Kidney (tissue), 22 donors: ENCODE measurements at places on chromosomes 7 and 10. TPM values are rescaled to one million over a fixed set of nuclear protein-coding genes. Genes with fewer than 3 reads are reported as not detected.

DNA sequence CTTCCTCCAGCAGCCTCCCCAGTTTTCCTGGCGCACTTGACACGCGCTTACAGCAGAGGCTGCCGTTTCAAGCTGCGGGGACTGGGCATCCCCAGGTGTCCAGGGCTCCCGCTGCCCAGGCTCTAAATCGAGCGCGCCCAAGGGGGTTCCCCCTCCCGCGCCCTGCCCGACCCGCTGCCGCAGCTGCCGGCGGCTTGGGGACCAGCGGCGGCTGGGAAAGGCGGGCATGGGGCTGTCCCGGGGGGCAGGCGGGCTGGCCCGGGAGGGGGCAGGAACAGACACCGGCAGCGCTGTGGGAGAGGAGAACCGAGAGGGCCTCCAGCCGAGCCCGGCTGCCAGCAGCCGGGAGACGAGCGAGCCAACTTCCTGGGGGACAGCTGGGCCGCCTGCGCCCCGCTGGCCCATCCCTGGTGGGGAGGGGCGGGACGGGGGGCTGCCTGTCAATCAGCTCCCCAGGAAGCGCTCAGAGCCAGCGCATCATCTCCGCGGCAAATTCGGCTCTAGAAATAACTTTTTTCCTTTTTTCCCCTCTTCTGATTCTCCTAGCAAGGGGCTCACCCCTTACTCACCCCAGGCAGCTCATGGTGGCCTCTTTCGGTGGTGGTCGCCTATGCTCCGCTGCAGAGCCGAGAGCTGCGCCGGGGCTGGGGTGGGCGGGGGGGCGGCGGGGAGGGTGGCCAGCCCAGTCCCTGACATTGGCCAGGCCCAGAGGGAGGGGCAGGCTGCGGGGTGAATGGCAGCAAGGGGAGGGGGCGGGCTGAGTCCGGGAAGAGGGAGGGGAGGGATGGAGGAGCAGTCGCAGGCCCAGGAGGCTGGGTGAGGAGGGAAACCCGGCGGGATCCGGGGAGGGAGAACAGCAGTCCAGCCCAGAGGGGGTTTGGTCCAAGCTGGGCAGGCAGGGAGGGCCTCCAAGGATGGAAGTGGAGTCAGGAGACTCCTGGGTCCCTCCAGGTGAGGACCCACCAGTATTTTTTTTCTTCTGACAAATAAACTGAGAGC lies 14.7 kb downstream of the GRID2IP start:
- DNase-seq, result peak; percentile 45
- no peaks in the 10 kb centered on the region for H3K4me1 ChIP-seq
- H3K27me3 ChIP-seq, result no peaks in the 10 kb centered on the region
- no peak overlapping the region for H3K4me3 ChIP-seq
- H3K36me3 ChIP-seq, result no peaks in the 10 kb centered on the region

TRIL gene
- total RNA-seq, result 6.1 TPM

DNA sequence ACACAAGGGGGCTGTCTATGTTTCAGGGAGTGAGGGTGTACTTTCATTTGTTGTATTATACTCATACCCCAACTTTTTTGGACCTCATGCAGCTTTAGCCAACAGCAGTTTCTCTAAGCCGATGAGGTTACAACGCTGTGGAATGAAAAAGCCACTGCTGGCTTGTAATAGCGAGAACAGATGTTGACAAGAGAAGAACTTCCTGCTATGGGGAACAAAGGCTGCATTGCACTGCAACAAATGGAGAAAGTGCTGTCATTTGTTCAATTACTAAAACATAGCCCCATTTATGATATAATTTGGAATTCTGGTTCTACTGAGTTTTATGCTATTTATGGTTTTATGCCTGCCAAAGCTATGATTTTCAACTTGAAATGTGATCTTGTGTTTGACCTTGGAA lies 104.2 kb upstream of the TMEM72 start:
- H3K27ac ChIP-seq, result no peak overlapping the region
- DNase-seq, result no peak
- no peak overlapping the region for H3K4me3 ChIP-seq
- H3K4me1 ChIP-seq, result peaks cover 11% of the 10 kb centered on the region
- H3K27me3 ChIP-seq, result no peaks in the 10 kb centered on the region
- no peaks in the 10 kb centered on the region for H3K36me3 ChIP-seq

DNA sequence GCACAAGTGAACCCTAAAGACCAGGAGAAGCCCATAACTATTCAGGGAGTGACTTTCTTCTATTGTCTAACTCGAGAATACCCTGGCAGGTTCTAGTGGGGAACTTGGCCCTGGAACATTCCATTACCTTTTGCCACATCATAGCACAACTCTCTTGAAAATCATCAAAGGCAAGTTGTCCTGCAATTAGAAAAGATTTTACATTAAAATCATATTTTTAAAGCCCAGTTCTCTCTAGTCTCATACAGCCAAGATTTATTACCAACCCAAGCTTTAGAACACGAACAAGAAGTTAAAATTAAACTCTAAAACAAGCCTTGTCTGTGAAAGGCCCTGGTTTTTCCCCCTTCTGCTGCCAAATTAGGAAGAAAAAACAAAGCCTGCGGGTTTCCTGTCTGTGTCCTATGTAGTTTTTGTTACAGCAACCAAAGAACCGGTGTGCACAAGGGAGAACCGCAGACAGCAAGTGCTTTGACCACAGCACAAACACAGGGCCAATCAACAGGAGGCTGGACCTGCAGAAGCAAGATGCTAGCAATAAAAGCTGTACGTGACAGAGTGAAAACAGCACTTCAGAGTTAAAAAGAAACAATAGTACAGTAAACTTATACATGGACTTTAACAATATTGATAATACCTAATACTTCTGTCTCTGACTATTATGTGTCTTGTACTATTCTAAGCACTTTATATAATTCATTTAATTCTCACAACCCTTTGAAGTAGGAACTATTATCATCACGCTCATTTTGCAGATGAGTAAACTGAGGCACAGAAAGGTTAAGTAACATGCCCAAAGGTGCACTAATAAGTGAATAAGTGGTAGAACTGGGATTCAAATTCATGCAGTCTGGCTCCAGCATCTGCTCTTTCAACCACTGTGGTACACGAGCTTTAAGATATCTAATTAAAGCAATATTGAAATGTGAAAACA lies 65.8 kb downstream of the STK17A start:
- peaks cover 26% of the 10 kb centered on the region for H3K4me1 ChIP-seq
- H3K27me3 ChIP-seq, result no peaks in the 10 kb centered on the region
- no peak overlapping the region for H3K4me3 ChIP-seq
- peaks cover 5% of the 10 kb centered on the region for H3K36me3 ChIP-seq

DNA sequence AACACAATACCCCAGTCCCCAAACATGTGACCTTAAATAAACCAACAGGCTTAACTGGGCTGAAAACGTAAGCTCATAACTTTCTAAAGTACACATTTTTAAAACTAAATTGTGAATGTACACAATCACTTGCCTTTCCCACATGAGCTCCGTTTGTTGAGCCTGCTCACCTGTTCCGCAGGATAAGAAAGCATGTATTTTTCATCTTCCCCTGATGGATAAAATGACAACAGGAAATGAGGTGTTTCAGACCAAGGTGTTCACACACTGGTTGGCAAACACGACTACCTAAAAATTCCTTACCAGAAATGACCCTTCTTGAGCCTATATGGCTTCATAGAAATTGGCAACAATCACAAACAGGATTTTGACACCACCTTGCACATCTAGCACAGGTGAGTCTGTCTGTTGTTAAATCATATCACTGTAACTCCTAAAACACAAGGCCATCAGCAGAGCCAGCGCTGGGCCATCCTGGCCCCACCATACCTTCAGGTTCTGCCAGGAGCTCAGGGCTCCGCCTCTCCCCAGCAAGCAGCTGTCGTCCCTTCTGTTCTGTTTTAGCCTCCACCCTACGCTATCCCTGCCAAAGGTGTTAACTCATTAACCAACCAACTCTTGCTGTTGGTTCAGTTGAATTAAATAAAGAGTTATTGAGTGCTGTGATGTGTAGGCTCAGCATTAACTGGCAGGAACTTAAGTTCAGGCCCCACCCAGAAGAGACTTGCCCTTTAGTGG lies 73.6 kb upstream of the RNF32 start:
- no peaks in the 10 kb centered on the region for H3K36me3 ChIP-seq
- H3K27ac ChIP-seq, result no peak overlapping the region
- DNase-seq, result no peak
- no peaks in the 10 kb centered on the region for H3K4me1 ChIP-seq
- H3K27me3 ChIP-seq, result no peaks in the 10 kb centered on the region

GRCh38 chr7:141366091-141366621 lies 185.1 kb upstream of the AGK start:
- H3K4me3 ChIP-seq, result no peak overlapping the region
- no peaks in the 10 kb centered on the region for H3K27me3 ChIP-seq
- H3K27ac ChIP-seq, result no peak overlapping the region
- no peaks in the 10 kb centered on the region for H3K36me3 ChIP-seq

CUZD1 gene
- 0.54 TPM for total RNA-seq

GPR26 gene
- not detected for total RNA-seq

SPDYE5 gene
- total RNA-seq, result not detected

RBM20 gene
- 2.1 TPM for total RNA-seq

GRCh38 chr10:104322416-104322782 lies 15.9 kb downstream of the ITPRIP start:
- peak; percentile 70 for DNase-seq
- H3K4me1 ChIP-seq, result peaks cover 57% of the 10 kb centered on the region
- no peaks in the 10 kb centered on the region for H3K27me3 ChIP-seq
- H3K27ac ChIP-seq, result peak overlapping the region; percentile 27

- no peak for DNase-seq
- H3K27ac ChIP-seq, result no peak overlapping the region
- H3K4me1 ChIP-seq, result no peaks in the 10 kb centered on the region
- no peak overlapping the region for H3K4me3 ChIP-seq
- no peaks in the 10 kb centered on the region for H3K36me3 ChIP-seq
These were observed 4.0 kb downstream of the ITGB1 start for GRCh38 chr10:32954080-32954479.

GRCh38 chr7:38760226-38760625 lies 129.1 kb upstream of the AMPH start:
- no peaks in the 10 kb centered on the region for H3K36me3 ChIP-seq
- H3K27me3 ChIP-seq, result no peaks in the 10 kb centered on the region
- DNase-seq, result no peak
- no peaks in the 10 kb centered on the region for H3K4me1 ChIP-seq
- H3K4me3 ChIP-seq, result no peak overlapping the region
- H3K27ac ChIP-seq, result no peak overlapping the region

GRCh38 chr7:47648275-47648925 lies 66.5 kb upstream of the TNS3 start:
- no peaks in the 10 kb centered on the region for H3K36me3 ChIP-seq
- no peak overlapping the region for H3K27ac ChIP-seq
- H3K4me3 ChIP-seq, result no peak overlapping the region
- DNase-seq, result no peak

- no peaks in the 10 kb centered on the region for H3K4me1 ChIP-seq
- no peaks in the 10 kb centered on the region for H3K36me3 ChIP-seq
- no peaks in the 10 kb centered on the region for H3K27me3 ChIP-seq
- no peak for DNase-seq
- H3K27ac ChIP-seq, result no peak overlapping the region
These were observed 126.6 kb downstream of the PTPN20 start for GRCh38 chr10:47037654-47038425.

FOXI2 gene
- 1.1 TPM for total RNA-seq

- no peaks in the 10 kb centered on the region for H3K27me3 ChIP-seq
- no peaks in the 10 kb centered on the region for H3K4me1 ChIP-seq
- H3K27ac ChIP-seq, result no peak overlapping the region
- no peak for DNase-seq
- H3K4me3 ChIP-seq, result no peak overlapping the region
These were observed 531.6 kb upstream of the IGFBP3 start for GRCh38 chr7:46452561-46453135.

- H3K27ac ChIP-seq, result no peak overlapping the region
- no peaks in the 10 kb centered on the region for H3K27me3 ChIP-seq
- no peak for DNase-seq
- H3K4me3 ChIP-seq, result no peak overlapping the region
- H3K4me1 ChIP-seq, result no peaks in the 10 kb centered on the region
These were observed 79.2 kb upstream of the PTPRZ1 start for GRCh38 chr7:121793716-121794115.

DNA sequence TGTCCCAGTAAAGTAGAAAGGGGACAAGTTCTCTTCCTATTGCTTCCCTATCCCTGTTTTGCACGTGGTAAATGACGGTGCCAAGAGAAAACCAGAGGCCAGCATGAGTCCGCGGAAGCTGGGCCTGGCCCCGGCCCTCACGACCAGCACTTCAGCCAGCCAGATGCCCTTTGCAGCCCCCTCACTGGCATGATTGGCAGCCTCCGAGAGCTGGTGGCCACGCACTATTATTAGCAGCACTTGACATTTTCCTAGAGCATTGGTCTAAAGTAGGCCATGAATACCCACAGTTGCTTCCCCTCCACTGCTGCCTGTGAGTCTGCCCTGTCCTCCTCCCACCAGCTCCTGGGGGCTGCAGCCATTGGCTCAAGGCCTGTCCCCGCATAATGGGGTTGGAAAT lies 369.1 kb downstream of the PLXNA4 start:
- no peak overlapping the region for H3K4me3 ChIP-seq
- H3K27me3 ChIP-seq, result no peaks in the 10 kb centered on the region
- no peaks in the 10 kb centered on the region for H3K4me1 ChIP-seq
- no peaks in the 10 kb centered on the region for H3K36me3 ChIP-seq

- no peaks in the 10 kb centered on the region for H3K36me3 ChIP-seq
- H3K27me3 ChIP-seq, result no peaks in the 10 kb centered on the region
- no peak overlapping the region for H3K27ac ChIP-seq
- no peak overlapping the region for H3K4me3 ChIP-seq
These were observed 201.5 kb downstream of the CDK14 start for GRCh38 chr7:90797596-90797995.

- no peaks in the 10 kb centered on the region for H3K4me1 ChIP-seq
- no peak overlapping the region for H3K4me3 ChIP-seq
- H3K27ac ChIP-seq, result no peak overlapping the region
- DNase-seq, result no peak
- no peaks in the 10 kb centered on the region for H3K27me3 ChIP-seq
These were observed 21.8 kb upstream of the SMNDC1 start for GRCh38 chr10:110326351-110327032.

GRCh38 chr10:104899779-104900178 lies 258.7 kb downstream of the SORCS3 start:
- H3K27ac ChIP-seq, result no peak overlapping the region
- no peak for DNase-seq
- H3K36me3 ChIP-seq, result no peaks in the 10 kb centered on the region
- no peaks in the 10 kb centered on the region for H3K27me3 ChIP-seq
- H3K4me3 ChIP-seq, result no peak overlapping the region

- no peaks in the 10 kb centered on the region for H3K27me3 ChIP-seq
- H3K27ac ChIP-seq, result no peak overlapping the region
- peak; percentile 59 for DNase-seq
- no peak overlapping the region for H3K4me3 ChIP-seq
- H3K4me1 ChIP-seq, result peaks cover 4% of the 10 kb centered on the region
- no peaks in the 10 kb centered on the region for H3K36me3 ChIP-seq
These were observed 2.0 kb upstream of the ZNF398 start for GRCh38 chr7:149145031-149145845.

NPTX2 gene
- total RNA-seq, result 2.0 TPM

DNA sequence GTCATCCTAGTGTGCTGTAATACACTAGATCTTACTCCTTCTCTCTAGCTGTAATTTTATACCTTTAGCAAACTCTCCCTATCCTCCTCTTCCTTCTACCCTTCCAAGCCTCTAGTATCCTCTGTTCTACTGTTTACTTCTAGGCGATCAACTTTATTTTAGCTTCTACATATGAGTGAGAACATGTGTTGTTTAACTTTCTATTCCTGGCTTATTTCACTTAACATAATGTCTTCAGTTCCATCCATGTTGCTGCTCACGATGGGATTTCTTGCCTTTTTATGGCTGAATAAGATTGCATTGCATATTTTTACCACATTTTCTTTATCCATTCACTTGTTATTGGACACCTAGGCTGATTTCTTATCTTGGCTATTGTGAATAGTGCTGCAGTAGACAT lies 318.6 kb downstream of the MALRD1 start:
- no peak overlapping the region for H3K4me3 ChIP-seq
- H3K36me3 ChIP-seq, result no peaks in the 10 kb centered on the region
- DNase-seq, result no peak
- no peaks in the 10 kb centered on the region for H3K4me1 ChIP-seq
- no peak overlapping the region for H3K27ac ChIP-seq
